ENCODE measurements at places on chromosomes 1 and 21.

DNA sequence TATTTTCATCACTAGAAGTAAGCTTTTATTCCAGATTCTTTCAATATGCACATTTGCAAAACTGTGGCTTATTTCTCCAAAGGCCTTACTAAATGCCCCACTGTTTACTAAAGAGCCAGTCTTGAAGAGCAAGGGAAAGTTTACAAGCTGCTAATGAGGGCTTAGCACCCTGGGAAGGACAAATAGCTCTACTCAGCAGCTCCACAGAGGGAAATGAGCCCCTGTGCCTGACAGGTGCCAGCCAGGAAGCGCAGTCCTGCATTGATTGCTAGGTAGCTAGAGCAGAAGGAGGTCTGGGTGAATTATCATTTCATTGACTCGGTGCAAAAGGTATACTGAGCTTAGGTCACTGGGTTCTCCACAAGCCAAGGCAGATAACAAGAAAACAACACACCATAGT is 307.0 kb downstream of the SETD4 start:
- no peak for DNase-seq

- DNase-seq = no peak
Observed at GRCh38 chr1:17662786-17663185, 92.3 kb upstream of the ACTL8 start.

DNA sequence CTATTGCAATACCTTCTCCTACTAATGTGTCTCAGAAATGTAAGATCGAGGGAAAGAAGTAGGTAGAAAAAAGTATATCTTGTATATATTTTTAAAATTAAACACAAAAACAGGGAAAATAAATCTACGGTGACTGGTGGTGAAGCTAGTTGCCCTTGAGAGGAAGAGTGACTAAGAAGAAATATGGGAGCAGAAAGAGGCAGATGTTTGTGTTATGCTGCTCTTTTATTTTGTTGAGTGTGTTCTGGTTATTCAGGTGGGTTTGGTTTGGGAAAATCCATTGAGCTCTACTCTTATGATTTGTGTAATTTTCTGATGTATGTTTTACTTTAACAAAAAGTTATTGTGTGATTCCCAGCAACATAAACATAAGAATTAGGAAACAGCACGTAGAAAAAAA is 444.9 kb upstream of the B3GALT2 start:
- no peak for DNase-seq

- DNase-seq = no peak
Observed at GRCh38 chr1:22755641-22756040, 45.0 kb downstream of the EPHB2 start.

- no peak for DNase-seq
Observed at GRCh38 chr1:58664881-58665280, 35.0 kb downstream of the MYSM1 start.

- DNase-seq = no peak
Observed at GRCh38 chr1:245169376-245169775, 14.6 kb downstream of the KIF26B start.

All from SHP77 (cell line).